Ammon's horn (tissue), 1 donor: ENCODE measurements at places on chromosomes 12 and 14.

DNA sequence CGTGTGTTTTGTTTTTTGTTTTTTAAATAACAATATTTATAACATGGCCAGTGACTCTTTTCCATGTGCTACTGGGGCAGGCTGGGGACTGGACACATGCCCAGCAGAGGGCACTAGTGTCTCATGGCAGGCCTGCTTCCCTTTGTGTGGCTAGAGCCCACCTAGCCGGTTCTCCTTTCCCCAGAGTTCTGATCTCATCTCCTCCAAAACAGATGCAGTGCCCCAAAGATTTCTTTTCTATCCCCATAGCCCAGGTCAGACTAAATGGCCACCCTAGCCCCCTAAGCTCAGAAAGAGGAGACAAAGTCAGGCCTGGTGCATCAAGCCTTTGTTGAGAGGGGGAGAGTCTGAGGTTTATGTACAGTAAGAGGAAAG lies 21.2 kb downstream of the PRPF40B start:
- DNase-seq, result peak; percentile 92

DNA sequence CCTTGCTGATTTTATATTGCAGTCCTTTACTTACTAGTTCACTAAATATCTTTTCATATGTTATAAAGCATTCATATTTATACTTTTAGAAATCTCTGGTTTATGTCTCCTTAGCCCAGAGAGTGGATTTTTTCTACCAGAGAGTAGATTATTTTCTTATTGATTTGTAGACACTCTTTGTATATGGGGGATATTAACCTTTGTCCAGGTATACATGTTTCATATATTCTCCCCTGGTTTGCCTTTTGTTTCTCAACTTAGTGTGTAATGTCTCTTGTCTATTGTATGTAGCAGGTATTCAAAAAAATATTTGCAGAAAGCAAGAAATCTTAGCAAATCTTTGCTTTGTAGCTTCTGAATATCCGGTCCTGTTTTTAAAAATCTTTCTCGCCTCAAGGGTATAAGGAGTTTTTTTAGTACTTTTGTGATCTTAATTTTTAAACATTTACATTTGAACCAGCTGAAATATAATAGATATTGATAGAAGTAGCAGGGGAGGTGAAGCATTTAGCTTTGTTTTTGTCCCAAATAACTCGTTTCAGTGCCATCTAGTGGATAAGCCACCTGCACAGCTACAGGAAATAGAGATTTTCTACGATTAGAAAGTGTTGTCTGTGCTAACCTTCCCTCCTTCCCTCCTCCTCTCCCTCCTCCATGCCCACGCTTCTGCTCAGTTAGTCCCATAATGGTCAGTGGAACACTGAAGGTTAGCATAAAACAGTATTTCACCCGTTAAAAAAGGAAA lies 97.0 kb downstream of the PHETA1 start:
- DNase-seq, result no peak

DNA sequence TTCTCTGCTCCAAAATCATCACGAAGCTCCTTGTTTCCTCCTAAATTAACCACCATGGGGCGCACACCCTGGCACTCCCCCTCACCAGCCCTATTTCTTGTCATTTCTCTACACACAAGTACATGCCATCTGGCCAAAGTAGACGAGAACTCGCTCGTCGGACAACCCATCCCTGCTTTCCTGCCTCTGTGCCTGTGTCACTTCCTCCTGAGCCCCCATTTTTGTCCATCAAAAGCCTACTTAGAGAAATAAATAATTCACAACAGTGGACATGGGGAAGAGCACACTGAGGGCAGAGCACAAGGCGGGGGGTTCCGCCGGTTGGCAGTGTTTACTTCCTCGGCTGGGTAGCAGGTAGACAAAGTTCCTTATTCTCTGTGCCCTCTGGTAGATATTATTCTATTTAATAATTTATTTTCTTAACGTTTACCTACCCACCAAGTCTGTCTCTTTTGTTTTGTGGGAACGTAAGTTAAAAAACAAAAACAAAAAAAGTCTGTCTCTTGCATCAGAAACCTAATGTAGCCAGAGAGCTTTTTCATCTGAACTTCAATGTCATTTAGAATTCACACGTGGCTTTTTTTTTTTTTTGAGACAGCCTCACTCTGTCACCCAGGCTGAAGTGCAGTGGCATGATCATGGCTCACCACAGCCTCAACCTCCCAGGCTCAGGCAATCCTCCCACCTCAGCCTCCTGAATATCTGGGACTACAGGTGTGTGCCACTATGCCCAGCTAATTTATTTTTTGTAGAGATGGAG lies 6.0 kb downstream of the VPS37B start:
- no peak for DNase-seq

GRCh38 chr12:7678744-7679143 lies 13.0 kb upstream of the APOBEC1 start:
- no peak for DNase-seq

DNA sequence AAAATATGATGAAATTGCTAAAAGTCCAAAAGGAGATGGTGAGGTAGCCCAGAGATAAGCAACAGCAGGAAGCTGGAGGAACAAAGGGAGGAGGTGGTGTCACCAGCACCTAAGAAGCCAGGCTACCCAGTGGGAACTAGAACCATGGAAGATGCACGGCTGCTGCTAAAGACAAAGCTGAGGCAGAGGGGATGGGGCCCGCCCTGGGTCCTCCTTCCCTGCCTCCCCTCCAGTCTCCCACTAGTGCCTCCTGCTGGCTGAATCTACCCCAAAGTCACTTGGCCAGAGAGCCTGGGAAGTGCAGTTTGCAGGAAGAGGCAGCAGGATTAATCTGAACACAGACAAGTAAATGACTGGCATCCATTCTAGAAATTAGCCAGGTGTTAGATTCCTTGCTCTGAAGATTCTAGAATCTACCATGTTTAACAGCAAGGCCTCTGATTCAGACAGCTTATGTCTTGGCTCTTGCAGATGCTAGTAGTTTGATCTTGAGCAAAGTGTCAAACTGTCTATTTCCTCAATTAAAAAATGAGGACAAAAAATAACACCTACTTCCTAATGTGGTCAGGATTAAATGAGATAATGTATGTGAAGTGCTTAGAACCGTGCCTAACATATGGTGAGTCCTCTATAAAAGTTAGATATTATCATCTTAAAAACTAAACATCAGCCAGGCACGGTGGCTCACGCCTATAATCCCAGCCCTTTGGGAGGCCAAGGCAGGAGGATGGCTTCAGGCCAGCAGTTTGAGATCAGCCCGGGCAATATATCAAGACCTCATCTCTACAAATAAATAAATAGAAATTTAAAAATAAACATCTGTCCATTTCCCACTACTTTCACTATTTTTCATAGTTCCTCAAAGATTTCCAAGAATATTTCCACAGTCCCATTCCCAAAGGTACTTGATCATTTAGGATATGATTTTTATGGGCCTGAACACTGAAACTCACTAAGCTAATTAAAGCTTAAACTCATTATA lies 5.8 kb upstream of the LRP10 start:
- DNase-seq, result no peak

GRCh38 chr12:7581625-7582024 lies 78.0 kb upstream of the CD163 start:
- DNase-seq, result no peak

GRCh38 chr14:68246074-68246785 lies 426.7 kb downstream of the RAD51B start:
- no peak for DNase-seq

DNA sequence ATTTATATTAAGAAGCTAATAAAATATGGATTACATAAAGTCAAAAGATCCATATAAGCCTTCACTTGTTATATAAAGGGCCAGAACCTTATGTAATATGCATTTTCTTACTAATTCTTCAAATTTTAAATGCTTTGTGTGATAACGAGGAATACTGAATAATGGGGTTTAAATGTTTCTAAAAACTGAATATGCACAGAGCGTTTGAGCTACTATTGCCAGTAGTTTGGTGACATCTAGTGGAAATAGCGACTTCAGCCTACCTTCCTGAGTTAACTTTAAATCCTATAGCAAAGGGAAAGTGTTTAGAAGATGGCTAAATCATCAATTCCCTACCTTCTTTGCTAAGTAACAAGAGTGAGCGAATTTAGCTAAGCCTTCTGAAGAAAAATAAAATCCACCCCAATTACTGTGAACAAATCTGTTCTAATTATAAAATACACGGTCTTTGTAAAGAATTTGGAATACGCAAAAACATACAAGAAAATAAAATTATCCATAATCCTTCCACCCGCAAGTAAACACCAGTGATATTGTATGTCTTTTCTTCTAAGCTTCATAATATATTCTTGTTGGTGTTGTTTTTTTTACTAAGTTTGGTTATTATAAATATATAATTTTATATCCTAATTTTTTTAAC lies 115.5 kb upstream of the G2E3 start:
- peak; percentile 81 for DNase-seq

- DNase-seq, result no peak
Measured at GRCh38 chr12:80490329-80490728, 46.3 kb downstream of the PTPRQ start.

- DNase-seq, result peak; percentile 71
Measured at GRCh38 chr12:47819138-47819895, 386 bp downstream of the HDAC7 start.

GRCh38 chr14:50675597-50675996 lies 7.5 kb upstream of the SAV1 start:
- no peak for DNase-seq

GRCh38 chr12:5785601-5786000 lies 159.5 kb downstream of the ANO2 start:
- DNase-seq, result no peak

- DNase-seq, result no peak
Measured at GRCh38 chr12:57104292-57104910, 6.8 kb downstream of the STAT6 start.

GRCh38 chr12:12372946-12373722 lies 16.3 kb downstream of the BORCS5 start:
- no peak for DNase-seq

GRCh38 chr12:112617153-112617505 lies 174.4 kb upstream of the RPH3A start:
- DNase-seq, result no peak

GRCh38 chr12:12513416-12514006 lies 49.2 kb downstream of the DUSP16 start:
- peak; percentile 67 for DNase-seq

DNA sequence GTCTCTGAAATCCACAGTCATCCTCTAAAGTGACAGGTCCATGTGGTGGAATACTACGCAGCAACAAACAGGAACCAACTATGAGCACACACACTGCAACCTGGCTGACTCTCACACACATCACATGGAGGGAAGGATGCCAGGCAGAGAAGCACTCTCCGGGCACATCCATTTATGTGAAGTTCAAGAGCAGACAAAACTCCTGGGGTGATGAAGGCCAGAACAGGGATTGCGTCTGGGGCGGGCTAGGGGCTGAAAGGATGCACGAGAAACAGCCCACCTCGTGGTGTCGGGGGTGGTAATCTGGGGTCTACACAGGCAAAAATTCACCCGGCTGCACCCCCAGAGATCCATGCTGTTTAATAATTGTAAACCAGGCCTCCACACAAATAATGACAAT lies 100.2 kb downstream of the DICER1 start:
- no peak for DNase-seq

DNA sequence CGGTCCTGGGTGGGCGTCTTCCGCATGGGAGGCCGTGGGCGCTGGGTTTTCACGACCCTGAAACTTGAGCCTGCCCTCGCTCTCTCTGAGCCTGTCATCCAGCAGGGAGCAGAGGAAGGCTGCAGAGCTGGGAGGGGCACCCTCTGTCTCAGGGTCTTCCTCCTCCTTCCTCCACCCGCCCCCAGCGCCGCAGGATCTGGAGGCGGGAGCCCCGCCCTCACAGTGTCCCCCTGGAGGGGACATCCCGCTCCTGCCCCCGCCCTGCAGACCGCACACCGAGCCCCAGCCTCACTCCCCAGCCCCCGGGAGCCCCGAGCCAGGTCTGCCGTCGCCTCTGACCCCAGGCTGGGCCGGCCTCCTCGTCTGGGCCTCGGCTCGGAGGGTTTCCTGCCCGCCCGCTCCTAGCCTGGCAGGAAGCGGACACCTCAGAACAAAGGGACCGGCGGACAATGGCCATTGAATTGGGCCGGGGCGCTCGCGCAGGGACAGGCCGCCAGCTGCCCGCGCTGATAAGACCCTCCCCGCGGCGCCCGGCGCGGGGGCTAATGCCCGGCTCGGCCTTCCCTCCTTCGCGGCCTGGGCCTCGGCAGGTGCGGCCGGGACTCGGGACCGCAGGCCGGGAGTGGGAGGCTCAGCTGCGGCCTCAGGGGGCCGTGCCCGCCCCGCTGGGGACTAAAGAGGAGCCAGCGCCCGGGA lies 15.3 kb upstream of the NUDT14 start:
- no peak for DNase-seq

DNA sequence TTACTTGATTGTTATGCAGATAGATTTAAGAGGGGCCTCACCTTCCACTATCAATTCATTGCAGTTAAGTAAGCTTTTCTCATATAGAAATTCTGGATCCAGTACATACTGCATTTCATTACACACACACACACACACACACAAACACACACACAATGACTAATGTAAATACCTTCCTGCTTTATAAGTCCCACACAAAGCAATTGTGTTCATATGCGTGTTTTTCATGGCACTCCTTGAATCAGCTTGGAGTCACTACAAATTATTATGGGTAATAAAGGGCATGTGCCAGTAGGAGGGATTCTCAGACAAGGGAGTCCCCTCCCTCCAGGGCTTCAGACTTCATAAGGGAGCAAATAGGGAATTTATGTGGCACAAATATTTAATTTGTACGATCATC lies 4.5 kb downstream of the MIPOL1 start:
- DNase-seq, result no peak

DNA sequence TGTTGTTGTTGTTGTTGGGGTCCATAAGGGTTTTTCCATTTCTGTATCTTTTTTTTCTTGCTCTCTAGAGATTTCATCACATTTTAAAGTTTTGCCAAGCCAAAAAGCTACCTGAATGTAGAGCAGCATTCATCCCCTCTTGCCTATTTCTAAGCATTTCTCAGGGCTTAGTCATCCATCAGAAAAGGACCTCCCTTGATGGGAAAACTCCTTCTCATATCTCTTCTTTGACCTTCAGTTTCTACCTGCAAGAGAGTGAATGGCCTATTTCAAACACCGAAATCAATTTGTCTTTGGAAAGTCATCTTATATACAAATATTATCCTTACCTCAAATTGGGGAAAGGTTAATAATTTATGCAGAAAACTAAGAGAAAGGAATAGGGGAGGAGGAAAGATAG lies 4.5 kb downstream of the MYBPC1 start:
- no peak for DNase-seq

DNA sequence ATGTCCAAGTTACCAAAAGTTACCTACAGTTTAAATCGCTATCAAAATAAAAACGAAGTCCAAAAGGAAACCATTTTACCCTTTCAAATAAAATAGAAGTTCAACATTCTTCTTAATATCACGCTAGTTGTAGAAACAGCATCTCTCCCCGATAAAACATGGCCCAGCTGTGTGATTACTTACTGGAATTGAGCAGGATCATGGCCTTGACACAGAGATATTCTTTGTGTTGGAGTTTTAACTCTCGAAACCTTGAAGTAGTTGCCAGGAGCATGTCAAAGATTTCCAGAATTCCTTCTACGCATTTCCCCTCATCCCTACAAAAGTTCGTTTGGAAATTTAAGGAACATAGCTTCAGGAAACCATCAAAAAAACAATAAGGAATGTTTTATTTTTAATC lies 44.8 kb downstream of the ESR2 start:
- DNase-seq, result no peak

DNA sequence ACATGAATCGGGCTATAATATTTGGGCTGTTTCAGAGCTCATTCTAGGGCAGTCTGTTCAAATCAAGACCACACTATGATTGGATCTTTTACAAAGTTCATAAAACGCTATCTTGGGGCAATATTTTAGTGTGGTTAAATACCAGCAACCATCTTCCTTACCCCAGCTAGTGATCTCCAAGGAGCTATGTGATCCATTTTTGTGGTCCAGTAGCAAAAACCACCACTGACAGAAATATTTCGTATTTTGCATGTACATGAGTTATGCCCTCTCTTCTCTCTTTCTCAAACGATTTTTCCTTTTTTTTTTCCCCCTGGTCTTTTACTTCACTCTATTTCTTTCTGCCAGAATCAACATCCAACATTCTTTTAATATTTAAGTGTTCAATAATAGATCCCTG lies 280.6 kb upstream of the KITLG start:
- no peak for DNase-seq
